ENCODE measurements at places on chromosomes 16 and 17. TPM values are rescaled to one million over a fixed set of nuclear protein-coding genes. Genes with fewer than 3 reads are reported as not detected.
A peak's percentile ranks its signal among the peaks of the same experiment; 100 is the strongest.

The ST6GALNAC2 gene
- 4.0 TPM for polyA plus RNA-seq

The GOSR1 gene
- 50.8 TPM for polyA plus RNA-seq

The PRR29 gene
- 8.7 TPM for polyA plus RNA-seq

The RNF227 gene
- 2.2 TPM for polyA plus RNA-seq

The MAPT gene
- 7.1 TPM for polyA plus RNA-seq

The PIGL gene
- polyA plus RNA-seq: 37.6 TPM

The TXNL4B gene
- polyA plus RNA-seq: 22.2 TPM

The MON1B gene
- 21.0 TPM for polyA plus RNA-seq

The CXCL16 gene
- polyA plus RNA-seq: 12.1 TPM

DNA sequence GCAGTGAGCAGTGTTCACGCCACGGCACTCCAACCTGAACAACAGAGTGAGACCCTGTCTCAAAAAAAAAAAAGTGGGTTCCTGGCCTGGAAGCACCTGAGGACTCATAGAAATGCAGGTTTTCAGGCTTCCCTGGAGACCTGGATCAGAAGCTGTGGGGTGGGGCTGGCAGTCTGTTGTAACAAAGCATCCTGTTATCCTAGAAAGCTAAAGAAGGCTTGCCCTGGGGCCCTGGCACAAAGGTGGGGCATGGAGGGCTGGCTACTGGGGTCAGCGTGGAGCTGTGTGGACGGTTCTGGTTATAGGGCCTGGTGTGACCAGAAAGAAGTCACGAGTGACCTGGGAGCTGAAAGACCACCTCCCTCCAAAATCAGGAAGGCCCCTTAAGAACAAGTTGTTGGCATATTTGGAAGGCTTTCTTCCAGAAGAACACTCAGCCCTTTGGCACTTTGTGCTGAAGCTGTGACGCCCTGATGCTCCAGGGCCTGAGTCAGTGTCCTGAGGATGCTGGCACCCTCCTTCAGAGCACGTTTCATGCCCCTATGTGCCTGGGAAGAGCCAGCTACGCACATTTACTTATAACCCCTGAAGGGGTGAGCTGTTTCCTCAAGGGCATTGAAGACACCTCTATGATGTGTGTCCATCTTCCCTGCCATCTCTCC, 6.2 kb downstream of the CRISPLD2 start:
- DNase-seq: no peak

- DNase-seq: no peak
These were observed 347.6 kb downstream of the SNX29 start for GRCh38 chr16:12324152-12324551.

- DNase-seq: no peak
These were observed 56.7 kb upstream of the MED9 start for GRCh38 chr17:17420082-17420481.

- peak; percentile 45 for DNase-seq
These were observed 29.6 kb downstream of the ZNF778 start for GRCh38 chr16:89246903-89247733.

GRCh38 chr16:86354641-86355513, 155.4 kb upstream of the FOXF1 start:
- no peak for DNase-seq

DNA sequence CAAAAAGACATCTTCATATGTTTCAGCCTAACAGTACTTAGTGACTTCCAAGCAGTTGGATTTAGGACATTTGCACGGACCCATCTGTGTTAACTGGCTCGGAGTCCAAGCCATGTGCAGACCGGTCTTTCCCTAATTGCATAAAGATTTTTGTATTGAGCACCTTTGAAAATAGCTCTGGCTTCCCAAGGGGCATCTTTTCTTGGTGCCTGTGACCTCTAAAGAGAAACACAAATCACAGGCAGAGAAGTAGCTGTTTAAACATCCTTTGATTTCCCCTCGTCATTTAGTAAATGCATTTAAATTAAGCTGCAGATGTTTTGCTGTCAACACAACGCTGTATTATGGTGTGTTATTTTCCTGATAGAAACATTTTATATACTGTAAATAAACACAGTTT, 288.2 kb upstream of the SALL1 start:
- no peak for DNase-seq

GRCh38 chr16:54340531-54340930, 53.9 kb upstream of the IRX3 start:
- no peak for DNase-seq

DNA sequence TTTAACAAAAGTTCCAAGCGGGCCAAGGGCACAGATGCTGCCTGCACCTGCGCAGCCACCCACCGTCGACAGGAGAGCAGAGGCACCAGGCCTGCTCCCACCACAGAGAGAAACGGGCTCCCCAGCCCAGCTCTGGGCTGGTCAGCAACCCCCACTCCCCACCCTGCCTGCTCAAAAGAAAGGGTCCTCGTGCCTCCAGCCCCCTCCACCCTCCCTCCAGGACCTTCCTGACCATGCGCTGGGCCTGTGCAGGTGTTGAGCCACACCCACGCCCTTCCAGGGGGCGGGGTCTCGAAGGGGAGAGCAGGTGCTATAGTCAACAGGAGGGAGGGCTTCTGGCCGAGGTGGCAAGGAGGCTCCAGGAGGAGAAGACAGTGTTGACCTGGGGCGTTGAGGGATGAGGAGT, 25.3 kb downstream of the ZNF778 start:
- no peak for DNase-seq

- DNase-seq: no peak
These were observed 11.4 kb upstream of the ARHGAP23 start for GRCh38 chr17:38416840-38417209.

- DNase-seq: no peak
These were observed 2.7 kb downstream of the CENPX start for GRCh38 chr17:82019690-82020571.
